ENCODE measurements at places on chromosomes 4 and X.

GRCh38 chr4:82402196-82402775, 28.0 kb downstream of the HNRNPDL start:
- DNase-seq: no peak

GRCh38 chr4:176137631-176138030, 57.8 kb downstream of the SPATA4 start:
- DNase-seq: no peak

DNA sequence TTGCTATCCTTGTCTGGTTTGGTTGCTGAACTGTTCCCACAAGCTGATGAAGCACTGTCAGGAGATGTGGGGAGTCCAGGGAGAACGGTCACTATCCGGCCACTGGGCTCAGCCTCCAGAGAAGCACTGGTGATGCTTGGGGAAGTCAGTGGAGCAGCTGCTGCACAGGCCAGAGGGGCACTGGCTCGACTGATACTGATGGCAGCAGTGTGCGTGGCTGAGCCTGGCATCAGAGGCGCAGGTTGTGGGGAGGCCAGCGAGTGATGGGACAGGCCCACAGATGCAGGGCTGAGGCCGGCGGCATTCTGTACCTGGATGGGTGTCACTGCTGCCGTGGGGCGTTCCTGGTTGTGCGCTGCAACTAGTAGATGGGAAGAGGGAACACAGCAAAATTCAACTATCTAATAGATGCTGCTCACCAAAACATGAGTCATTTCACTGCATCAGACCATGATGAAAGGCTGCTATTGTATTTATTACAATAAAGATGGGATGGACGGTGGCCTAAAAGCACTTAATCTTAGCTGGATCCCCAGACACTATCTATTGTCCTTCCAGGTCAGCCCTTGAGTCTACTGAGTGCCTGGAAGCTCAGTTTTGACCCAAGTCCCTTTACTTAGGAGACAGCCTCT, 106.3 kb upstream of the CBR4 start:
- no peak for DNase-seq

DNA sequence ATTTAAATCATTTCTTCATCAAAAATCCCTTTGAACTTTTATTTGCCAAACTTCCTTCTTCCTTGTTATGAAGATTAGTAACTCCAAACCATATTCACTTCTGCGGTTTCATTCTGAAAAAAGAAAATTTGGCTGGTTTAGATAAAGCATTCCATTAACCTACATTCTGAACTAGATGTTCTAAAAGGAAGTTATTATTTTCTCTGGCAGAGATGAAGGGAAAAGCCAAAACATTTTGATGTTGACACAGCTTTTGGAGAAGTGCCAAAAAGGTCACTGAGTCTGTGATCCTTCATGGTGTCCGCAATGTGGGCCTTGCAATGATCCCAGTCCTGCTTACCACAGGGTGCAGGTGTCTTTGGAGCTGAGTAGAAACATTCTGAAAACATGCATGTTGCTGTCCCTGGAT, 36.0 kb downstream of the CXCL8 start:
- no peak for DNase-seq

GRCh38 chr4:2300431-2301224, 38.7 kb upstream of the MXD4 start:
- DNase-seq: no peak

- DNase-seq: no peak
These were observed 3.4 kb downstream of the SEPTIN11 start for GRCh38 chr4:76952656-76953582.

DNA sequence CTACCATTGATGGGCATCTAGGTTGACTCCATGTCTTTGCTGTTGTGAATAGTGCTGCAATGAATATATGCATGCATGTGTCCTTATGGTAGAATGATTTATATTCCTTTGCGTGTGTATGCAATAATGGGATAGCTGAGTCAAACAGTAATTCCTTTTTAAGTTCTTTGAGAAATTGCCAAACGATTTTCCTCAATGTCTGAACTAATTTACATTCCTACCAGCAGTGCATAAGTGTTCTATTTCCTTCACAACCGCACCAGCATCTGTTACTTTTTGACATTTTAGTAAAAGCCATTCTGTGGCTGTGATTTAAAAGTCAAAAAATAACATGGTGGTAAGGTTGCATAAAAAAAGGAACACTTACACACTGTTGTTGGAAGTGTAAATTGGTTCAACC, 103.1 kb upstream of the FAM47B start:
- no peak for DNase-seq

DNA sequence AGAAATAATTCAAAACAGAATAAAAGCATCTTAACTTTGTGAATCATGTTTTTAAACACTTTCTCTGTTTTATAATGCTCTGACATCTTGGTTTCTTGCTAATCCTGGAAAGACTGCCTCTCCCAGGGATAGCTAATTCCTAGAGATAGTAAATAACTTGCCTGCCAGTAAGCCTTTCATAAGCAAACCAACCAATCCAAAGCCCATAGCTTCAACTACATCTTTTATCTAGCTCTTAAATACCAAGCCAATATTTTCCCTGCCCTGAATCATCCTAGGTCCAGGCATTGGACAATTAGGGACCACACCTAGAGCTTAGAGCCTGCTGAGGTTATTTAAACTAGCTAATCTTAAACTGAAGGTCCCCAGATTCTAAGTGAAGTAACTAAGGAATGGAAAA, 223.7 kb upstream of the DIPK2B start:
- DNase-seq: no peak

DNA sequence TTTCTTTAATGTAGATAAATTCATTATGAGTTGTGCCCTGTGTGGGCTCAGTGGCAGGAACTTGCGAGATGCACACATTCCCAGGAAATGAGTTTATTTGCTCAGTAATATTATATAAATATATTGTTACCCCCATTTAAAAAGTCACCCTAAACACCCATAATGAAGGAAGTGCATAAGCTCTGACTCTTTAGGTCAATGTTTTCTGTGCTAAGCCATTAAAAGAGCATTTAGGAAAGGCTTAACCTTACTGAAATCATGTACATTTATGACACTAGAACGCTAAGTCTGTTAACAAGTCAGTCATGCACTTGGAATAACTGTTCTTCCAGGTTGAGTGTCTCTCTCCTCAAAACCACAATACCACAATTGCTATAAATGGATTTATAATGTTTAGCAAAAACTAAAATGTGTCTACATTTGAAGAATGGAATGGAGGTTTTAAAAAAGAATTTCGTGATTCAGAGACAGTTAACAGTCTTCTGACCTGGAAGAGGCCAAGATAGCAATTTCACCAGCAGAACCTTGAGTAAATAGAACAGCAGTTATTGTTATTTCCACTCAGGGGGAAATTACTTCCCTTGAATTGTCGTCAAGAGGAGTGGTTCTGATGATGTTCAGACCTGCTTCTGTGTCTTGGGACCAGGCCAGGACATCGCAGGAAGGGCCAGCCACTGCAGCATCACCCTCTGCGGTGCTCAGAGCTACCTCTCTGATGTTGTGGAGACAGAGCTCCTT, 91.1 kb upstream of the VEGFC start:
- DNase-seq: no peak

- no peak for DNase-seq
These were observed 191.0 kb downstream of the PRDM5 start for GRCh38 chr4:120731561-120731960.

GRCh38 chr4:113468165-113469022, 293.1 kb downstream of the CAMK2D start:
- no peak for DNase-seq

DNA sequence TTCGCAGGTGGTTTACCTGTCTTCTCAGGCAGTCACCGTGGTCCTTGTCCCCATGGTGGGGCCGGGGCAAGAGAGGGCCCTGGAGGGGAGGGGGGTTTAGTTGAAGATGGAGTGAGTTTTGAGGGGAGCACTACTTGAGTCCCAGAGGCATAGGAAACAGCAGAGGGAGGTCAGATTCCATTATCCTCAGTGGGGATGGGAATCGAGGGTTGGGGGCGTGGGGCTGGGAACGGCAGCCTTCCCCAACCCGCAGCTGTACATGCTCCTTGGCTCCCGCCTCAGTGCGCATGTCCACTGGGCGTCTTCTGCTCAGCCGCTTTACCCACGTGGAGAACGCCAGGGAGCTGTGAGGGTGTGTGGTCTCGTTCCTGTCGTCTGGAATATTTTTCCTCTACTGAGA, at the start of gene GAGE10:
GAGE10 (plus strand) TSS at position 301 of the 400 bp plus-strand sequence. CDS start 1,214 bp downstream, outside the sequence.
- no peak for DNase-seq

GRCh38 chr4:53841711-53842110, 222.7 kb downstream of the CHIC2 start:
- no peak for DNase-seq

- no peak for DNase-seq
These were observed 19.4 kb upstream of the SLC25A6 start for GRCh38 chrX:1411326-1411725.

DNA sequence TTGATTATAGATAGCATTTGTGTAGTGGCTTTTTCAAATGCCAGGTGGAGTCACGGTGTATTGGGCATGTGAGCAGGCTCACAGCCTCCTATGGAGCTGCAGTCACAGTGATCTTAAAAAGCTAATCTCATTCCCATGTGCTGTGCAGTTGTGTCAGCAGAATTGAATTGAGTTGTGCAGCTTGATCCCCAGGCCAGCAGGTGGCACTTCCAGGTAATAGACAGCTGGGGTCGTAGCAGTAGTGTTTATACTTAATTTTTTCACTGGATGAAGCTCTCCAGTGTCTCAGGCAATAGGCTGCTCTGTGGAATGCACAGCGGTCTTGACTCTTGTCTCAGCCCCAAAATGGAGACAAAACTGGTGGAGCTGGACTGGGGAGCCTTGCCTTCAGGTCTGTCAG, 1028.1 kb downstream of the SH3BGRL start:
- no peak for DNase-seq

DNA sequence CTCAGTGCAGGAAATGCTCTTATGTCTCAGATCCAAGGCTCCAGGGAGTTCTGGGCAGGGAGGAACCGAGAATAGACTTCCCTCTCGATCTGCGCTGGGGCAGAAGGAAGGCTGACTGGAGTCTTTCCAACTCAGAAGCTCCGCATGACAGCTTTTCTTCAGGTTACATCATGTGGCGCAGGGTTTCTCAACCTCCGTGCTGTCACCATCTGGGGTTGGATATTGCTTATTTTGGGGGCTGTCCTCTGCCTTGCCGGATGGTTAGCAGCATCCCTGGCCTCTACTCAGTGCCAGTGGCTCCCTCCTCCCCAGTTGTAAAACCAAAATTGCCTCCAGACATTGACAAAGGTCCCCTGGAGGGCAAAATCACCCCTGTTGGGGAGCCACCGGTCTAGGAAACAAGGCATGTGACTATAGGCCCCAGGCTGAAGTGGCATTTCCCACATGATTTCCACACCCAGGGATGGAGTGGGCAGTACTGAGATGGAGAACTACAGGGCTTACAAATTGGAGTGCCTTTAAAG, 21.4 kb downstream of the REELD1 start:
- no peak for DNase-seq

GRCh38 chr4:98939438-98939837, 10.5 kb upstream of the EIF4E start:
- no peak for DNase-seq

DNA sequence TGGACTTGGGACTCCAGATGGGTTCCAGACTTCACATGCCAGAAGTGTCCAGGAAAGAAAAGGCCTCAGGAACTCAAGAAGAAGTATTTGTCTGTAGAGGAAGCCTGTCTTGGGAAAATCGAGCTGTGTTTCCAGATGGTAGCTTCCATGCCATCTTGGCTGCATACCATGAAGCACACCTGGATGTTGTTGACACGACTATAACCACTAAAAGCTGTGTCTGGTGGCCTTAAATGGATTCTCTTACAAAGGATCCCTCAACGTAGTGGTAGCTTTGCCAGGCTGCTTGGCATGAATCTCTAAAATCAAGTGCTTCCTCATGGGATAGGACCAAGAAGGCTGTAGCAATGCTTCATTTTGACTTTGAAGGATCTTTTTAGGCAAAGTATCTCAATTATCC, 313.4 kb upstream of the BOD1L1 start:
- DNase-seq: no peak

DNA sequence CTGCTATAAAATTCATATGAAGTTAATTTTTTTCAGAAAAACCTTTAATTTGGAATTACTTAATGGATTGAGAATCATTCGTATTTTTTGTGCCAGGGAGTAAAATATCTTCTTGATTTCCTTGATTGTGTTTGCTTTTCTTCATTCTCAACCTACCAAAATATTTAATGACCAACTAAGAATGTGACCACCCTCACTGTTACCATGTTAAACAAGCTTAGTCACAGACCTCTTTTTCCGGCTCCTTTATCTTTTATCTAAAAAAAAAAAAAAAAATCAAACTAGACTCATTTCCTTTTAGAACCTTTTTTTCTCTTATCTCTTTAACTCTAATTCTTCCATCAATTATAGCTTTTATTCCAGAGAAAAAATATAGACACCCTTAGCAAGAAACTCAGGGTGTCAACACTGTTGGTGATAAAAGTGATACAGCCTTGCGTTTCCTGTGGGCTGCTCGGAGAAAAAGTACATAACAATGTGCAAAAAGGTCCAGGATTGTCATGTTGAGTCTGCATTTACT, 20.6 kb upstream of the HPGDS start:
- no peak for DNase-seq

- no peak for DNase-seq
These were observed 9.4 kb downstream of the XG start for GRCh38 chrX:2761246-2761645.

GRCh38 chr4:98658287-98659105, at the start of gene TSPAN5:
Gene TSPAN5 (minus strand): TSS chr4:98658611.
- peak; percentile 65 for DNase-seq

- no peak for DNase-seq
These were observed 1041.0 kb upstream of the TENM3 start for GRCh38 chr4:181202240-181202639.

GRCh38 chr4:4671774-4672349, 130.0 kb upstream of the STX18 start:
- DNase-seq: no peak

DNA sequence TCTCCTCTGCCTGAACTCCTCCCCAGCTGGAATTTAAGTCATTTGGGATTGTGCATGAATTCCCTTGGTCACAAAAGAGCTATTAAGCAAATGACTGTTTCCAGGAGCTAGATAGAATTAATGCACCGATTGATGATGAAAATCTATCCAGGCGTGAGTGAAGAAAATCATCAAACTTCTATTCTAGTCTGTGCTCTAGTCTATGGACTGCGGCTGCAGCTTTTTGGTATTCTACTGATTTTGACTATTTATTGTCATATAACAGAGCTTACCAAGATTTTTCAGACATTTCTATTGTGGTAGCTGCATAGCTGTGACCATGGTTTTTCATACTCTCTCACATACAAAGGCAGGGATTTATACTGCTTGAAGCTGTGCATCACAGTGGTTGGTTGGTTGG, 403.8 kb downstream of the FSTL5 start:
- DNase-seq: no peak

DNA sequence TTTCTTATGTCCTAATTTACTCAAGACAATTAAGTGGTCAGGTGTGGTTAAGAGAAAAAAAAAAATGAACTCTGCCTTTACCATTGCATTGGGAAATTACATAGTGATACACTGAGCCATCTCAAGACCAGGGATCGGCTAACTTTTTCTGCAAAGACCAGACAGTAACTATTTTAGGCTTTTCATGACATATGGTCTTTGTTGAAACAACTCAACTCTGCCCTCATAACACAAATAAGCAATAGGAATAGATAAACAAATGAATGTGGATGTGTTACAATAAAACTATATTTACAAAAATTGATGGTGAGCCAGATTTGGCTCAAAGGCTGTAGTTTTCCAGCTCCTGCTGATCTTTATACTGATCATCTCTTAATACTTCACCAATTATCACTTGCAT, 632.6 kb upstream of the INTU start:
- DNase-seq: no peak

GRCh38 chrX:134600714-134601113, 57.6 kb downstream of the PLAC1 start:
- DNase-seq: no peak

Measured in stimulated activated naive CD4-positive, alpha-beta T cell (primary cell).